NCI-H2029 treated with DMSO at 0.1 percent for 48 hours (cell line): ENCODE measurements at places on chromosomes 4 and X.

- no peak for DNase-seq
Observed at GRCh38 chr4:104677116-104677515, 182.4 kb upstream of the CXXC4 start.

GRCh38 chrX:121128925-121129877 is 81.8 kb downstream of the GLUD2 start:
- DNase-seq = no peak

- DNase-seq = no peak
Observed at GRCh38 chr4:38577462-38577861, 86.5 kb upstream of the KLF3 start.

GRCh38 chrX:149515954-149516602 is 11.0 kb upstream of the IDS start:
- no peak for DNase-seq

- no peak for DNase-seq
Observed at GRCh38 chr4:101400096-101400495, 52.8 kb upstream of the PPP3CA start.

DNA sequence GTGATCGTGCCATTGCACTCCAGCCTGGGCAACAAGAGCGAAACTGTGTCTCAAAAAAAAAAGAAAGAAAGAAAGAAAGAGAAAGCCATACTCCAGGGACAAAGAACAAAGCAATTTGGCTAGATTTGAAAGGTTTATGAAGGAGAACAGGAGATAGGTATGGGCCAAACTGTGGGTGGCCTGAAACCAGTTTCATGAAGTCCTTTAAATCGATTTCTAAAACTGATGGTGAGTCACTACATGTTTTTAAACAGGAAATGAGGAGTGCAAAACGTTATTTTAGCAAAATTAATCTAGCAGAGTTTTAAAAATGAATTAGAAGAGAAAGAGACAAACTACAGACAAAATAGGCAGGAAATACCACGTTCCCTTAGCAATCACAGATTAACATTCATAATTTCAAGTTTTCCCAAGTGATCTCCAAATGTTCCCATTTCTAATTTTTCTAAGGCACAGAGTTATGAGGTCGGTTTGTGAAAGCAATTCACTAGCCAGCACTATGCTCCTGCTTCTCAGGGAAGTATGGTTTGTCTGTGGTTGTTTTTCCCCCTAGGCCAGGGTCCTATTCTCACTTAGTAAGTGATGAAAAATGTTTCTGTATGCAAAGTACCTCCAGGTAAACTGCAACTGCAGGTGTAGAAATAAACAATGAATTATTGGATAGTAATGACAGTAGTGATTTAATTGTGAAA is 190.6 kb downstream of the PPP3CA start:
- no peak for DNase-seq

DNA sequence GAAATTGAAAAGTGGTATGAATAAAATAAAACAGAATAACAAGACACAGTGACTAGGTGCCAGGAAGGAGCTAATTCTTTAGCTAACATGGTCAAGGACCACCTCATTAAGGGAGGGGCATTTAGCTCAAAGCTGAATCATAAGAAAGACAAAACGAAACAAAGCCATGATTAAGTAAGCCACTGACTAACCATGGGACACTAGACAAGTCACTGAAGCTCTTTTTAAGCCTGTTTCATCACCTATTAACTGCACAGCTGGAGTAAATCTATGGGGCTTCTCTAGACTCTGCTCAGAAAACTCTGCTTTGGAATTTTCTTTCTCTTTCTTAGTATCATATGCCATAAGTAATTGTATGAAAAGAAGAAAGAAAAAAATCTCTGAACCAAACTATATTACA is 49.8 kb upstream of the C1QTNF7 start:
- no peak for DNase-seq

- DNase-seq = no peak
Observed at GRCh38 chrX:119238557-119238956, 2.5 kb downstream of the PGRMC1 start.

DNA sequence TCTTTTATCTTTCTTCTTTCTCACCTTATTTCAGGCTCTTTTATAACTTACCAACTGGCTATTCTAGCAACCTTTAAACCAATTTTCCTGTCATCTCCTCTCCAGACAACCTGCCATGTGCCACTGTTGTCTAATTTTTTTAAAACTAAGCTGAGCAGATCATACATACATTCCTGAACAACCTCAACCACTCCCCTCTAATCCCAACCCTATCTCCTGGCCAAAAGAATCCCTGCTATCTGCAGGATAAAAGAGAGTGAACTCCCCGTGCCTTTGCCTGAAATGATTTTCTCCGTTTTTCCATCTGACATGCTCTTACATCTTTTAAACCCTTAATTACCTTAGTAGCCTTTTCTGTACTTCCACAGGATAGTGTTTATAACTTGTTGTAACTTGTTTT is 35.5 kb downstream of the DCUN1D4 start:
- DNase-seq = no peak

DNA sequence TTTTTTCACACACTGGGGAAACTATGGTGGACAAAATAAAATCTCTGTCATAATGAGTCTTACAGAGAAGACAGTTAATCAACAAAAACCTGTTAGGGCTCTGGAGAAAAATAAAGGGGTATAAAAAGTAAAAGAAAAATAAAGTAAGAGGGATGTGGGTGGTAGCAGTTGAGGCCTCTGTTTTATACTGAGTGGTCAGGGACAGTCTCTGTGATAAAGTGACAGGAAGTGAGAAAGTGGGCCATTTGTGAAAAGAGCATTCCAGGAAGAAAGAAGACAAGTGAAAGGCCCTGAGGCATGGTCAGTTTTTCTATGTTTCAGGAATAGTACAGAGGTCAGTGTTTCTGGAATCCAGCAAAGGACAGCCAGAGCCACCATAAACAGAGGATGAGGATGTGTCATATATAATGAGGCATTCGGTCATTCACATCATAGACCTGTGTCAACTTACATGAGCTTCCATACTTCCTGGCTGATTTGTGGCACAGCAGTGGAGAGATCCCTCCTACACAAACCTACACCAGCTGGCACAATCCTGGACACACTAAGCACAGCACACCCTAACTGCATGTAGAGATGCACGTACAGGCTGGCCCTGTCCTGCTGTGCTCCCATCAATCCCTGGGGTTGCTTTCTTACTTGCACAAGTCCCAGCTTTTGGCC is 64.4 kb upstream of the NAP1L5 start:
- no peak for DNase-seq
